ENCODE measurements at places on chromosomes 16 and 17.

GRCh38 chr16:1262210-1262845 is 6.5 kb downstream of the TPSD1 start:
- DNase-seq = no peak

GRCh38 chr17:10033959-10034358 is 128.9 kb upstream of the RCVRN start:
- no peak for DNase-seq

GRCh38 chr16:69113216-69113615 is 7.8 kb downstream of the HAS3 start:
- DNase-seq = no peak

DNA sequence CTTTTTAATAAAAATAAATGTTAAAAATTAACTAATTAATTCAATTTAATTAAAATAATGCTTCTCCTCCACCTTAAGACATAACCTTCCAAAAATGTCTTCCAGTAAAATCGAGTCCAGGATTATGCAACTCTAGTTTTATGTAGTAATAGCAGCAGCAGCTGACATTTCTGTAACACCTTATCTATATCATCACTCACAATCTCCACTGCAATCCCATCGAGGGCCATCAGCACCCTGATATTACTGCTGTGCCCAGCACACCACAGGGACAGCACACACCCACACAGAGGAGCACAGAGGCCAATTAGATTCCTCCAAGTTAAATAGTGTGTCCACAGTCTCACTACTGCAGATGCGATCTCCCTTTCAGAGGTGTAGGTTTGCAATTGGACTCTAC is 2.9 kb downstream of the RPH3AL start:
- DNase-seq = no peak

- DNase-seq = peak; percentile 20
Measured at GRCh38 chr17:36072431-36073121, 8.5 kb downstream of the CCL18 start.

DNA sequence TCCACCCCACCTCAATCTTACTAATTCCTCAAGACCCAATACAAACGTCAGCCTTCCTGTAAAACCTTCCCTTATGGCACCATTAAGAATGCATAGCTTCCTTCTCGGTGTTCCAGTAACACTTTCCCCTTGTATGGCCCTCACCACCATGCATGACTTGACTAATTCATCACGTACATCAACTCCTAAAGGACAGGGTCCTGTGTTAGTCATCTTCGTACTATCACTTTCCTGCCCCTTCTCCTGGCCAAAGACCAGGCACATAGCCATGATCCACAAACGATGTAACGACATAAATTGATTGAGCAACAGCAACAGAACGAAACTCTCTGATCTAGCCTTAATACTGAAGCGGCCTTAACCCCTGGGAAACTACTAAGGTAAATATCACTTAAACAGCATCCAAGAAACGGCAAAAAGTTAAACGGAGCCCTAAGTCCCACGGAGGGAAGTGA is 612 bp downstream of the PSMD12 start:
- DNase-seq = no peak

GRCh38 chr16:67837811-67838210 is 4.3 kb upstream of the THAP11 start:
- DNase-seq = no peak

DNA sequence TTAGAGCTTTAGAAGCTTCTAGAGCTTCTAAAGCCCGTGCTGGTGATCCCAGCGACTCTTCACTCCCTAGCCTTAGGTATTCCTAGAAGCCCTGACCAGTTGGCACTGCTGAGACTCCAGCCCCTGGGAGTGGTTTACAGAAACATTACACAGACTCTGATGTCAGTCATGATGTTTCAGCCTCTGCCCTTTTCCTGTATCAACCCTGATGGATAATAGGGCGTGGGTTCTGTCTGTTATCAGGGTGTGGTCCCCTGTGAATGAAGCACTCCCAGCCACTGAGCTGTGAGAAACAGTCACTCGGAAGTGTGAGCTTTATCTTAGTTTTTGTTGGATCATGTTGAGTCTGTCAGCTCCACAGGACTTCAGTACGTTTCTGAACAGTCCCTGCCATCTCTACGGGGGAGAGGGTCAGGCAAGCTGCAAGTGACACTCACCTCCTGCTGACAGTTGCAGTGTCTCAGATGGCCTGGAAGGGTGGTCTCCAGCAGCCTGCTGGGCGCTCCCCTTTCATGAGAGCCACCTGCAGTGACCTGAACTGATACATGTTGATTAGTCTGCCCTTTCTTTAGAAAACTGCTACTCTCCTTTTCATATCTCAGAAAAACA is 12.8 kb downstream of the GOSR2 start:
- no peak for DNase-seq

DNA sequence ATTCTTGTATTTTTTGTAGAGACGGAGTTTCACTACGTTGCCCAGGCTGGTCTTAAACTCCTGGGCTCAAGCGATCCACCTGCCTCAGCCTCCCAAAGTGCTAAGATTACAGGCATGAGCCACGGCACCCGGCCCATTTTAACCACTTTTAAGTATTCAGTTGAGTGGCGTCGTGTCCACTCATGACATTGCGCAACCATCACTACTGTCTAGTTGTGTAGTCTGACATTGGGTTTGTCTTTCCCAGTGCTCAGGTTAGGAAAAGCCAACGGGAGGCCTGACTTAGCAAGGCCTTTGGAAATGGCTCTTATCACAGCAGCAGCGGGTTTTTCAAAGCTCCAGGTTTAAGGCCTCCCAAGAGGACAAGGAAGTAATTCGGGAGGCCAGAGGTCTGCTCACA is 58.7 kb downstream of the LITAF start:
- no peak for DNase-seq

DNA sequence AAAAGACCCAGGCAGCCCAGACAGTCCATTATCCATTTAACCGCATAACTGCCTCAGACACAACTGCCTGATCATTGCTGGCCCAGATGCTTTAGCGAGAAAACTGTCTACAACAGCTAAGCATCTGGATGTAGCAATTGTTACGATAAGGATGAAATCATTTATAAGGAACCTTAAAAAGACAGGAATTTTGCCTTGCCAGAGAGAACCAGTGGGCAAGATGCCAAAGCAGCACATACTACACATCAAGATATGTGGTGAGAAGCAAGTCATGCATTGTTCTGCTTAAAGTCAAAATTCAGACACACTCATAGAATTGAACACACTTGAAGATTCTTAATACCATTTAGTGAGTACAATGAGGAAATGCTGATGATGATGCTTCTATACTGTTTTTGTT is 1525.3 kb downstream of the CDH8 start:
- DNase-seq = no peak

- no peak for DNase-seq
Measured at GRCh38 chr16:49283376-49284049, 1.9 kb upstream of the CBLN1 start.

DNA sequence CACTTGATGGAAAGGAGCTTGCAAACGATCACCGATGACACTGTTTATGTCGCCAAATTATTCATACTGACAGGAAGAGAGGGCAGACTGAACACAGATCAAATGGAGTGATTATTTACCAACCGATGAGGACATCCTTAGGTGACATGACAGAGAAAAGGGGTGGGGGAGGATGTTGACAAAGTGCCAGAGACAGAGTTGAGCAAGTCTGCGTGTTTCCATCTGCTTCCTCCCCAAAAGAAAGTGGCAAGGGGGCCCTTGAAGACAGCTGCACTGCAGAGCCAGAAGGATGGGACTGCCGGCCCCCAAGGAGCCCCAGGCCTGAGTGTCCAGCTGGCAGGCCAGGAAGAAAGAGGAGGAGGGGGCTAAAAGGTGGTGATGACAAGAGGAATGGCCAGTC is 191.0 kb upstream of the RPL38 start:
- no peak for DNase-seq

DNA sequence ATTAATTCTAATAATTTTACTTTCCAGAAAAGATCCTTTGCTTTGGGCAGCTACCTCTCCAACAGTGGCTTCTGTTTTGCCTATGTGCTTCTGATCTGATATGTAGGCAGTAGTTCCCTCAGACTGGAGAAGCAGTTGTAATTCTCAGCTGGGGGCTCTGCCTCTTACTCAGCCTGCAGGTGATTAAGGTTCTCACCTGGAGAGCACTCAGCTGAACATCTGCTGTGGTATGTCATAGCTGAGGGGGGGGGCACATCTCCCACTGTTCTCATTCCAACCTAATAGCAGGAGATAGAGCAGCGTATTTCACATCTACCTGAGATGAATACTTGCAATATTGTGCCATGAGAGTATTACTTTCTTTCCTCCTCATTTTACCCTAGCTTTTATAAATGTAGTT is 511.9 kb upstream of the CDH8 start:
- DNase-seq = no peak
